ENCODE measurements at places on chromosomes 7 and 10. TPM values are rescaled to one million over a fixed set of nuclear protein-coding genes. Genes with fewer than 3 reads are reported as not detected.

The CACUL1 gene
- 67.5 TPM for total RNA-seq

The GIMAP1 gene
- 0.10 TPM for total RNA-seq

The PRPS1L1 gene
- total RNA-seq, result not detected

The SAMD9L gene
- 0.15 TPM for total RNA-seq

The ITIH5 gene
- total RNA-seq, result not detected

The GRK5 gene
- total RNA-seq, result 7.3 TPM

The DPYSL4 gene
- total RNA-seq, result 5.4 TPM

All from HCT116 (cell line).